Activated CD4-positive, alpha-beta T cell treated with anti-CD3 and anti-CD28 coated beads for 1 hour (primary cell): ENCODE measurements at places on chromosomes 3 and 15.

DNA sequence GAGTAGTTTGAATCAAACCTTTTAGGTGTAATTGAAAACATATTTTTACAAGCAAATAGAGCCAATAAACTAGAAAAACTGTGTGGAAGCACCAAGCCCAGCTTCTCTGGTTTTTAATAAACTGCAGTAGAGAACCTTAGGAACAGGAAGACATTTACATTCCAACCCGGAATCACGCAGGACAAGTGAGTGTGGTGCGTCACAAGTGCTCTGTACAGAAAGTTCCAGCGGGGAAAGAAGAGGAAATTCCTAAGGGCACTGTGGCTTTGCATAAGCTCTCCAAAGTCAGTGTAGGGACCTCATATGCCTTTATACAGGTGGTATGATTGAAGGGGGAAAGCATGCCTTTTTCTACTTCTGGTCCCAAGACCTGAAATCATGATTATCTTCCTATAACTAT, 21.6 kb downstream of the COL8A1 start:
- DNase-seq, result no peak

- DNase-seq, result no peak
Measured at GRCh38 chr3:189512039-189512438, 119.2 kb upstream of the TP63 start.

DNA sequence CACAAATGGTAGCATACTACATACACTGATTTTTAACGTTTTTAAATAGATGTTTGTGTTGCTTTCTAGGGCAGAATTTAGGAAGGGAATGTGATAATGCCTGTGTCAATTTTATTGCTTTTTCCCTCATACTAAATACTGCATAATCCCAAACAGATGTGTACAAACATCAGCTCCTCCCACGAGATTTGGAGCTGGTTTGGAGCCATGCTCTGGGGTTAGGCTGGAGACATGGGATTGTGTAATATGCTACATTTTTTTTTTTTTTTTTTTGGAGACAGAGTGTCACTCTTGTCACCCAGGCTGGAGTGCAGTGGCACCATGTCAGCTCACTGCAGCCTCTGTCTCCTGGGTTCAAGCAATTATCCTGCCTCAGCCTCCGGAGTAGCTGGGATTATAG, 80.1 kb downstream of the EBLN2 start:
- DNase-seq, result no peak

DNA sequence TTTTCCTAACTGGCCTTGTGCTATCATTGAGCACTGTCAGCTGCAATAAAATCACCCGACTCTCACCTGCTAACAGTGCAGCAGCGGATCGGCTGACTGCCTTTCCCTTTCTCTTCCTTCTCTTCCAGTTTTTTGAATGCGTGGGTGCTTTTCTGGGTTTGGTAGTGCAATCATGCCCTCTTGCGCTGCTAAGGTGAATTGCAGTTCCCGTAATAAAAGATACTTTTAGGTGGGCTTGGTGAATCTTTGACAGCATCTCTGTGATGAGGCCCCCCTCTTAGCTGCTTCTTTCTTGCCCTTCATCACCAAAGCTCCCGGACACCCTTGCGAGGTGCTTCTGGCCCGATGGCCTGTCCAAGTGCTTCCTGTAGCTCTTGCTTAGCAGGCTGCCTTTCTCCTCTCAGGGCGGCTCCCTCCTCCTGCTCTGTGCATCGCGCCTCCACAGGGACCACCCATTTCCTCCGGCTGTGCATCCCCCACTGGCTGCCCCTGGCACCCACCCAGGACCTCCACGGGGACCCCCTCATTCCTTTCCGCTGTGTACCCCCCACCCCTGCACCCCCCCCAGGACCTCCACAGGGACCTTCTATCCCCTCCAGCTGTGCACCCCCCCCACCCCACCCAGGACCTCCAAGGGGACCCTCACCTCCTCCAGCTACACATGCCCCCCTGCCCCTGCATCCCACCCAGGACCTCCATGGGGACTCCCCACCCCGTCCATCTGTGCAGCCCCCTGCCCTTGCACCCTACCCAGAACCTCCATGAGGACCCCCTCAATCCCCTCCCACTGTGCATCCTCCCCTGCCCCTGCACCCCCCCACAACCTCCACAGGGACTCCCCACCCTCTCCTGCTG, 50.8 kb upstream of the RPL32 start:
- no peak for DNase-seq

DNA sequence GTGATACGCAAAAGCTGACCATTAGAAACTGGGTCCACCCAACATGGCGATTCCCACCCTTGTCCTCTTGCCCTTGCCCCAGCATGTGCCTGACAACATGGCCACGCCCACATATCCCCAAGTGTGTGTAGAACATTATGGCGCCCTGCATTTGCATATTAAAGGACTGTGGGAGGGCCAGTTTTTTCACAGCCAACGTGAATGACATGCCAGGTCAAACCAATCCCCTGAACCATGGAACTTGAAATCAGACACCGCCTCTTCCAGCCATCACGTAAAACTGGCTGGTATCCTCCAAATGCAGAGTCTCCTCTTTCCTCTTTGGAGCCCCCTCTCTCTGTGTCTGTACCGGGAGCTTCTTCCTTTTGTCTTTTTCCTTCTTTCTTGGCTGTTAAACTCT, 156.7 kb upstream of the EPHA6 start:
- DNase-seq, result no peak

- DNase-seq, result no peak
Measured at GRCh38 chr15:67319961-67320360, 65.4 kb downstream of the IQCH start.

DNA sequence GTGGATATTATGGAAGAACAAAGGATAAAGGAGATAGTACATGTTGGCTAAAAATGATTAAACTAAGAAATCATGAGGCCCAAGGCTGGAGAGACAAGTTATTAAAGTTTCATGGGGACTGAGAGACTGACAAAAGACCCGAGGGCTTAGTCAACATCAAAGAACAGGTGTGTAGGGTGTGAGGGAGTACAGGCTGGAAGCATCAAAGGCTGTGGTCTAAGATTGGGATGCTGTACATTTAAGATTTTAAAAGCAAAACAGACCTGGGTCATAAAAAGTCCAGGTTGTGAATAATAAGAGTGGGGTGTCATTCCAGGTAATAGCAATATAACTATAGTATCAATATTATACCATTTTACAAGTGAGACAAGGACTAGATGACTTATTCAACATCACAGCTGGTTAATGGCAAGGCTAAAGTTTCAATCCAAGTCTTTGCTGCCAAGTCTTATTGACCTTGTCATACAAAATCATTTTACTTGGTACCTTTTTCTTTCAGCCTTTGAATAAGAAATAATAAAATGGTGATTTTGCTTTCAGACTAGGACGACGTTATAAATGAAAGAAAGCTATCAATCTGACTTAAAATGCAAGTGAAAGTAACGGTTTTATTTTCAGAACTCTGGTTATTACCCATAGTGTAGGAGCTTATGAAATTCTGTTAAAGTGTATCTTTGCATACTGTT, 211.6 kb downstream of the TNIK start:
- DNase-seq, result no peak

GRCh38 chr15:94470492-94470891, 239.1 kb downstream of the MCTP2 start:
- DNase-seq, result no peak

DNA sequence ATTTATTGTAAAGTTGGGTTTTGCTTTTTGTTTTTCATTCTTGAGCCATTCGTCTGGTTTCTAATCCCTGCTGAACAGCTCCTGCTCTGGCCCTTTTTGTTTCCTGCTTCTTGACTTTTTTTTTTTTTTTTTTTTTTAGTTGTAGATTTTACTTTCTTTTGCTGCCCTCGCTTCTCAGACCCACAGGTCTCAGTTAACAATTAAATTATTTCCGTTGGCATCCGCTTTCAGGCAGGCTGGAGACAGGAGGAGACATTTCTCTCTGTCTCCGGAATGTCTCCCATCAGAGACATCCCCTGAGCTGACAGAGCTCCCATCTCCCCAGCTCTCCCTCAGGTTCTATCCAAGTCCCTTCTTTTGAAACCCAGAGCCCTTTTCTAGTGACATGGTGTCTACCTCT, 68.6 kb downstream of the SLC6A6 start:
- no peak for DNase-seq

- DNase-seq, result no peak
Measured at GRCh38 chr3:132726341-132726823, 4.2 kb upstream of the NPHP3 start.

DNA sequence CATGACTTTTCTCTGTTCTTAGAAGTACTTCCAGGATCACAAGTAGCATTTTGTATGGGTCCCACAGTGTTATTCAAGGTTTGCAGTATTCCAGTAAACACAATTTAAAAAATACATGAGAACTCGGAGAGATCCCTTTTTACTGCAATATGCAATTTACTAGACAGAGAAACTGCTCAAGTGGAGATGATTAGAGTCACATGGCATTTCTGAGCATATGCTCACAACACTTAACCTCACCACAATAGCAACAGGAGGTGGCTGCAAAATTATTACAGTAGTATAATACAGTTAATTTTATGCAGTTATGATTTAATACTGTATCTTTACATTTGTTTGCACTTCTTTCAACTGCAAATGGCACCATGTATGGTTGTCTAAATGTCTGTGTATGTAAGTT, 87.5 kb downstream of the PIK3CB start:
- no peak for DNase-seq
